ENCODE measurements at places on chromosomes 1 and 21. TPM values are rescaled to one million over a fixed set of nuclear protein-coding genes. Genes with fewer than 3 reads are reported as not detected.

DNA sequence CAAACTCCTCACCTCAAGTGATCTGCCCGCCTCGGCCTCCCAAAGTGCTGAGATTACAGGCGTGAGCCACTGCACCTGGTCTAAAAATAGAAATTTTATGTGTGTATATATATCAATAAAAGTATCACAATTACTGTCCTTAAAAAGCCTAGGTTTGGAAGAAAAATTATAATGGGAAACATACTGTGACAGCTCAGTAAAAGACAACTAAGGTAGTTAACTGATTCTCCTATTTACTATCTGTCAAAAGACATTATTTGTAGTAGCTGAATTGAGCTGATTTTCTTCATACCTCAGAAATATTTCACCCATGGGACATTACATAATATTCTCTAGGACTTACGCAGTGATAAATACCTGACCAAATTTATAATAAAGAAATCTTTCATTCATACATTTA lies 122.5 kb downstream of the SMYD3 start:
- no peak for DNase-seq

TTC39A gene
- 4.3 TPM for polyA plus RNA-seq

DNA sequence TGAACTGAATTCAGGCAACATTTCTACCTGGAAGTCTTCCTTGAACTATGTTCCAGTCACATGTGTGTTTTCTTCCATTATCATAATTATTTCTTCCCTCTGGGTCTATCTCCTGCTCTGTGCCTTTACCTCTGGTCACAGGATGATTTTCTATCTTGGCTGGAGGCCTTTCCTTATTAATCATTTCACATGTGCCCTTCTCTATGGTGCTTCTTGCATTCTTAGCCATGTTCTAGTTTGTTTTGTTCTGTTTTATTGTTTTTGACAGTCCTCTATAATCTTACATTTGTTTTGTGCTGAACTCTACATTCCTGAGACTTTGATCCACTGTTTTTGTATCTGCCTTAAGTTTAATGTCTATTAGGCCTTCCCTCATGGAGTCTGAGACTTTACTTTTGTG lies 51.0 kb downstream of the SGIP1 start:
- DNase-seq, result no peak

- no peak for DNase-seq
Observed at GRCh38 chr1:204075890-204076846, 3.3 kb downstream of the SOX13 start.

- no peak for DNase-seq
Observed at GRCh38 chr1:44717156-44717555, 13.8 kb downstream of the RNU5D-1 start.

GRCh38 chr1:55211863-55212262 lies 3.3 kb downstream of the USP24 start:
- no peak for DNase-seq

C1orf185 gene
- polyA plus RNA-seq, result not detected

- no peak for DNase-seq
Observed at GRCh38 chr1:155026588-155026987, 7.0 kb downstream of the DCST2 start.

UBL4B gene
- polyA plus RNA-seq, result not detected

MAN1C1 gene
- 10.1 TPM for polyA plus RNA-seq

DNA sequence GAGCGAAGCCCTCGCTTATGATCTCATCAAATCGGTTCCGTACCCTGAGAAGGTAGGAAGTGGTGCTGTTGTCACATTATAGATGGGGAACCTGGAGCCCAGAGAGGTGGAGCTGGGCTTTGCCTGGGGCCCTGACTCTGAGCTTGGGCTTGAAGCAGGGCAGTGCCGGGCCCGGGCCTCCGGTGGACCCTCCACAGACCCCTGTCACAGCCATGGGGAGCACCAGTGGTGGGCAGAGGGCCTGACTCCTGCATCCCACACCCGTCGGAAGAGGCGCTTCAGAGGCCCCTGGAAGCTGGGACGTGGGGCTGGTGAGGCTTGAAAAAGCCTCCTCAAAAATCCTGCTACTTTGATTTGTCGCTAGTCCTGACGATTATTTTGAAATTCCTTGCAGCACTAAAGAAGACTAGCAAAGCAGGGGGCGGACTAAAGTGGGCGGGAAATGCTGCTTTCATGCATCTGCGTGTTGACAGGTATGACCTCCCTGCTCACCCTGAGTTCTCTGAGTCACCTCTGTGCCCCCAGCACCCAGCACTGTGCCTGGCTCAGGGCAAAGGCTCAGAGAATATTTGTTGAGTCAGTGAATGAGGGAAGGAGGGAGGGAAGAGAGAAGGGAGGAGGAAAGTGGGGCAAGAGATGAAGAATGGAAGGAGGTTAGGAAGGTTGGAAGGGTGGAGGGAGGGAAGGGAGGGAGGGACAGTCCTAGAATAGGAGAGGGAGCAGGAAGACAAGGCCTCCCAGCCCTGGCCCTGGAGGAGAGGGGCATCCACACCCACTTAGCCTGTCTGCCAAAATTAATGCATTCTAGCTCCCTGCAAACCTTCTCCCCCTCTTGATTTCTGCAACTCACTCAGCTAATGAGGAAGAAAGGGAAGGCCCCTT lies 262.8 kb upstream of the VAMP3 start:
- no peak for DNase-seq

DNA sequence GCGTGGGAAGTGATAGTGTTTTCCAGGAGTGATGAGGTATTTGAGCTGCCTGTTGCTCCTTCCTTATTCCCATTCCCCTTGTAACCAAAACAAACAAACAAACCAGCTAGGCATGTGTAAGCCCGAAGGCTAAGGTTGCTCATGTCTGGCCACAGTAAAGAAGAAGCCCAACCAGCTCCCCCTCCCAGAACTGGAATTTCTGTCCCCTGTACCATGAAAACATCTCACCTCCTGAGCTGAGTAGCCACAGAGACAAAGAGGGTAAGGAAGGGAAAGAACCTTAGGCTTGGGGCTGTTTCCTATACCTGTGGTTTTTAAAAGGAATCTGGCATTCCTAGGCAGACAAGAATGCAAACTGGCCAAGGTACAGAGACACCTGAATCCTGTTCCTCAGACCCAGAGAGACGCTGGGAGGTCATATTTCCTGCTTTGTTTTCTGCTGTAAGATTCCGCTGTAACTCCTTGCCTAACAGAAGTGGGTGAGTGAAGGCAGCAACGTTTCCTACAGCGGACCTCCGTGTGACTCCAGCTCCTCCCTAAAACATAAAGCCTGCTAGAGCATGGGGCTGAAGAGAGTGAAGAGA lies 41.7 kb upstream of the RAB4A start:
- DNase-seq, result no peak

GRCh38 chr1:212612041-212612961 lies 3.7 kb downstream of the ATF3 start:
- DNase-seq, result no peak

BEND5 gene
- polyA plus RNA-seq, result 9.1 TPM

GRCh38 chr1:216903382-216903740 lies 180.1 kb upstream of the ESRRG start:
- no peak for DNase-seq

DNA sequence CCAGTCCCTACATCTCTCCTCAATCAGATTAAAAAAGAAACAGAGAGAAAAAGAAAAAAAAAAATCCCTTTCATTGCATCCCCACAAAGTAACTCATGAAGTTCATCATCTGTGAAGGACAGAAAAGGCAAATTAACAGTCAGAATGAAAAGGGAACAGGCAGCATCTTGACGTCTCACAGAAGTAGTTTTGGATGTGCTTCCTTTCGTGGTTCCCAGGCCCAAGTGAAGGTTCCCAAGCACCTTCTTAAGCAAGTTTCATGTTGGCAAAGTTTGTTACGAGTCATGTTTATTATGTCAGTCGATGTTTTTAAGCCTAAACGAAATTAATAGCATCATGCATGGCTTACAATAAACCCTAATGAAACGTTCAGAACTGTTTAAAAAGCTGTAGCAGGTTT lies 475.2 kb downstream of the SETD4 start:
- no peak for DNase-seq

CAPN9 gene
- polyA plus RNA-seq, result not detected

DNA sequence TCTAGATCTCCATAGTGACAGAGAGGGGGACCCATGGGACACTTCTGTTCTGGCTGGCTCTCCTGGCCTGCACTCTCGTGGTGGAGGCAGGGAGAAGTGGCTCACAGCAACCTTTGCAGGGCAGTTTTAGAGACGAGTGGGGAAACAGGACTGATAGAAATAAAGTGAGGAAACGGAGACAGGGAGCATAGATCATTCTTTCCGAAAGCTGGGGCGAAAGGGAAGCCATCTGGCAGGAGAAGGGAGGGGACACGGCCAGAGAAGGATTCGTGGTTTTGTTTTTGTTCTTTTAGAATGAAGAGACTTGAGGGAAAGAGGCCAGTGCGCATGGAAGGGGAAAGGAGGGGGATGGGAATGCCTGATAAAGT lies 3.5 kb downstream of the TIE1 start:
- DNase-seq, result no peak

DNA sequence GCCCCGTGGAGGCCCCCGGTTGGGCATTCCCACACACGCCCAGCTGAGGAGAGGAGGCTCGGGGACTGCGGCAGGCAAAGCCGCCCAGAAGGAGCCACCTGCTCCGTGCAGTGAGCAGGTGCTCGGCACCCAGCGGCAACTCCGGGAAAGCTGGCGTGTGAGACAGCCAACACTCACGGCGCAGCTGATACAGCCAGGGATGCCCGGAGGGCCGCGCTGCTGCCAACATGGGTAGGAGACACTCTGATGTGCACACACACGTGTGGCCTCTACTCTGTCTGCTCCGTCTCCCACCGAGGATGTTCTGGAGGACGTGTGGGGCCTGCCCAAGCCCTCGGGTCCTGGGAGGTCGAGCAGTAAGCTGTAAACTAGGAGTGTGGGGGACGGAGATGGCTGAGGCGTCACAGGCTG lies 12.9 kb downstream of the MORN1 start:
- DNase-seq, result no peak

GRCh38 chr1:76961181-76961819 lies 94.0 kb downstream of the ST6GALNAC5 start:
- no peak for DNase-seq

EPHB2 gene
- polyA plus RNA-seq, result 1.5 TPM

DNA sequence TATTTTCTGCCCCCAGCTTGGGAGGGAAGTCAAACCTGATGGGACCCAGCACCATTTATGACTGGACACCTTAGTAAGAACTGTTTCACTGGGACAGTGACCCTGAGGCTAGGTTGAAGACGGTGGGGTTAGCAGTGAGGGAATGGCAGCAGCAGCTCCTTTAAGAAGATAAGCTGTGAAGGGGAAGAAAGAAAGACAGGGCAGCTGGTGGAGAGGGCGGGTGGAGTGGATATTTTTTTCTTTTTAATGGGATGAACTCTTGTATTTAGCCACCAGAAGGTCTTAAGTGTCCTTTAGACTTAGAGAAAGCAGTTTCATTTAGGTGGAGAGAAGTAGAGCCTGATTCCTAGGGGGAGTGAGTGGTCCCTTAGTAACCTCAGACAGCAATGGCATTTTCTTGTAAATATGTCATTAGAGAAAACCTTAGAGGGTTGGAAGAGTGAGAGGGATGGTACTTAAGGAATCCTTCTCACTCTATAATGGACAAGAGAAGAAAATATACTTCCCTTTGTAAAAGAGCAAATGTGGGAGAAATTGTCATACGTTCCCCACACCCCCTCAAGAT lies 187.5 kb downstream of the HHAT start:
- DNase-seq, result no peak

DNA sequence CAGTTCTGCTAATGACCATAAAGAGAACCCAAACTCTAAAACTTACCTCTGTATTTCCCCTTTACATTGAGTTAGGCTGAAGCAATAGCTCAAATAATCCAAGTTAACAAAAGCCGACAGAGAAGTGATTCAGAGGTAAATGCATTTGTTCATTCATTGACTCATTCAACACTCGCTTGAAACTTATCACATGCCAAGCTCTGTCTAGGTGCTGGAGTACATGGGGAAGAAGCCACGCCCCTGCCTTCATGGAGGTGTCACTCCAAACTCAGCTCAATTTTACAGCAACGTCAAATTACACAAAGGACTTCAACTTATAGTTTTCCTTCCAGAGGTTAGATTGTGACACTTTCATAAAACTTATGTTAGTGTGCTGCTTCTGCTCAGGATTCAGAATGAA lies 45.8 kb downstream of the SLC25A24 start:
- no peak for DNase-seq

GRCh38 chr1:19534281-19534680 lies 48.9 kb upstream of the CAPZB start:
- DNase-seq, result no peak

SPATA1 gene
- 0.22 TPM for polyA plus RNA-seq

DNA sequence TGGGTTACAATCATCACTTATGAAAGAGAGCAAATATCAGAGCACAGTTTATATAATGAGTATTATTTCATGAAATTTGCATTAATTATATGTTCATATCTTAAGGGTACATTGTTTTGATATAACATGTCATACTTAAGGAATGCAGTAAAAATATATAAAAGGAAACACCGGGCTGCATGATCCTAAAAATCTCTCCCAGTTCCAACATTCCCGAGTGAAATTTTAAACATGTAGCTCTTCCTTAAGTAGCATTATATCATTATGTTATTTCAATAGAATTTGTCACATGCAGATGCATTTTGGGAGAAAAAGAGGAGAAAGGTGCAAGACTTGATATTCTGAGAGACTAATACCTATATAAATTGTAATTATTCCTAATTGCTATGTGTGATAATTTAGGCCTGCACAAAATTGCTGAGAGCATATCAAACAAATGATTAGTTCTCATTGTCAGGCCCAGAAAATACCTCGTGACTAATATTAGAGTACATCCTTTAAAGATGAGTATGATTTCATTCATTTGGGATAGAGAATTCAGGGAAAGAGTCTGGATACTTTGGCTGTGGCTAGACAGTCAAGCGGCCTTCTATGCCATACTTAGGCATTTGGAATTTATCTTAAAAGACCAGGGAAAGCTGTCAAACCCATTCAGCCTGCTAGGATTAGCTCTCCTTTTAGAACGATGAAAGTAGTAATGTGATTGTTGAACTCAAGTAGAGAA lies 86.8 kb downstream of the ADGRL2 start:
- no peak for DNase-seq

- no peak for DNase-seq
Observed at GRCh38 chr1:87632232-87632631, 303.6 kb downstream of the LMO4 start.

- DNase-seq, result no peak
Observed at GRCh38 chr1:180482425-180483275, 19.7 kb downstream of the ACBD6 start.

NEK7 gene
- polyA plus RNA-seq, result 57.3 TPM

DNA sequence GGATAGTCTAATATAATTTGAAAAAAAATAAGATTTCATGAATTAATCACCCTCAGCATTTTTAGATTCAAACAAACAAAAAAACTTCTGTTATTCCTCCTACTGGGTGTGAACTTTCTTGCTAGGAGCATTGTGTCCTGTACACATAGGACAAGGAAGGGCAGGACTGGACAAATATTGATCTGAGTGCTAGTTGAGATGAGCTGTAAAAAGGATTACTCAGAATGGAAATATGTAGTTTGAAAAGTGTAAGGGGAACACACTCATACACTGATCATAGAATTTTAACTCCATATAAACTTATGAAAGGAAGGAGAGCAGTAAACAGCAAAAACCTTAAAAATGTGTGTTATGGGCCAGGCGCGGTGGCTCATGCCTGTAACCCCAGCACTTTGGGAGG lies 156.5 kb upstream of the ZNF648 start:
- DNase-seq, result no peak

GRCh38 chr1:65994223-65994622 lies 201.5 kb downstream of the PDE4B start:
- DNase-seq, result no peak
